GM04504 (cell line): ENCODE measurements at places on chromosomes 4 and X.

- no peak for DNase-seq
Measured at GRCh38 chr4:85544751-85545150, 69.8 kb downstream of the ARHGAP24 start.

GRCh38 chr4:153519687-153520086, 53.5 kb downstream of the TMEM131L start:
- no peak for DNase-seq

GRCh38 chrX:78624426-78624825, 34.7 kb downstream of the RTL3 start:
- DNase-seq: no peak

DNA sequence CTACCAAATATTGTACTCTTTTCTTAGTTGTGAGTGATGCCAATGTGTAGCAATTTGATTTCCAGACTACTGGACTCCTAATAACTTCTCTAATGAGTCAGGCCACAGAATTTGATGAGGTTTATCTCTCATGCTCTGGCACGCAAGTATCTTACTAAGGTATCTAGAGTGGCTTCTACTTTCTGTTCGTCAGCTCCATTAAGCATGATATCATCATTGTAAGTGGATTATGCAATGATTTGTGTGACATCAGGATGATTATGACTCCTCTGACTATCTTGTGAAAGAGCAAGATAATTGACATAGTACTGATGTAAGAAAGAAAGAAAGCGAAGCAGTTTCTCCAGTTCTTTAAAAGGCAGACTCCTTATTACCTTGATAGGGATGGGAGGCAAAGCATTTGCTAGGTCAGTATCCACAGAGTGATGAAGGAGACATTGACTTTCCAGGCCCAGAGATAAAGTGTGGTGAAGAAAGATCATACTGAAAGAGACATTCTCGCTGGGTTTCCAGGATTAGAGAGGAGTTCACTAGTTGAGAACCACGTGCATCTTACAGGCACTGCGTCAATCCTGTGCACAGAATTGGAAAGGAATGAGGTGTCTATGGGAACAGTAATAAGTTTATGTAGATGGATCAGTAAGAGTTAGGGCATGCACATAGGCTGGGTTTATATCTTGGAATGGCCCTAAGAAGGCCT, 161.9 kb upstream of the STK26 start:
- no peak for DNase-seq

DNA sequence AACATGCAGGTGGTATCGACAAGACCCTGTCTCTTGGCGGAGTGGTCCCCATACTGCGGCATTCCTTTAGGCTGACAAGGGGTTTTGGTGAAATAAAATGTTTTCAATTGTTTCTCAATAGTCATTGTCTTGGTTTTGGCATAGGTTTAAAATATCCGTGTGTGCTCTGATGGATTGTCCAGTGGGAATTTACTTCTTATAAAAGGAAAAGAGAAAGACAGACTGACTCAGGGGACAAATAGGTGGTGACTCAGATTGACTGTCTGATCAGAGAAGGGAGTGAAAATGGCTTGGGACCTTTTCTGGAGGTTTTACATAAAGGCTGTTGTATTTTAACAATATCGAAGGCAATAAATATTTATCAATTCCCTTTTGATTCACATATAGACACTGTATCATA, 129.8 kb downstream of the SORBS2 start:
- DNase-seq: peak; percentile 16

- no peak for DNase-seq
Measured at GRCh38 chr4:114998316-114998715, 115.1 kb downstream of the NDST4 start.

DNA sequence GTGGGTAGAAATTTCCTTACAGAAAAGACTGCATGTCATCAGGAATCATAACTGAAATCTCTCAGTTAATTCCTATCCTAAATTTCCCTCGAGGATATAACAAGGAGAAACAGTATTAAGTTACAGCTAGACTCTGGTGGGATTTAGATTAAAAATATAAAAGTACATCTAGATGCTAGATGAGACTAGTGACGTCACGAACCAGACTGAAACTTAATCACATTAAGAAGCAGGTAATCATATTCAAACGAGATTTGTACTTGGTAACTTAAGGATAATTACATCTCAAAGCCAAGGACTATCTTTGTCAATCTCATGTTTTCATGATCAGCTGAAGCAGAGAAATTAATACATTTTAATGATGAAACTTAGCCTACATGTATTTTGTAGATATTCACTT, 130.6 kb downstream of the MTNR1A start:
- no peak for DNase-seq
